NCI-H2081 treated with DMSO at 0.1 percent for 48 hours (cell line): ENCODE measurements at places on chromosomes 1 and 21.

GRCh38 chr21:30847627-30848500 lies 18.3 kb upstream of the KRTAP7-1 start:
- no peak for DNase-seq

GRCh38 chr1:183033205-183033604 lies 10.0 kb downstream of the LAMC1 start:
- no peak for DNase-seq

DNA sequence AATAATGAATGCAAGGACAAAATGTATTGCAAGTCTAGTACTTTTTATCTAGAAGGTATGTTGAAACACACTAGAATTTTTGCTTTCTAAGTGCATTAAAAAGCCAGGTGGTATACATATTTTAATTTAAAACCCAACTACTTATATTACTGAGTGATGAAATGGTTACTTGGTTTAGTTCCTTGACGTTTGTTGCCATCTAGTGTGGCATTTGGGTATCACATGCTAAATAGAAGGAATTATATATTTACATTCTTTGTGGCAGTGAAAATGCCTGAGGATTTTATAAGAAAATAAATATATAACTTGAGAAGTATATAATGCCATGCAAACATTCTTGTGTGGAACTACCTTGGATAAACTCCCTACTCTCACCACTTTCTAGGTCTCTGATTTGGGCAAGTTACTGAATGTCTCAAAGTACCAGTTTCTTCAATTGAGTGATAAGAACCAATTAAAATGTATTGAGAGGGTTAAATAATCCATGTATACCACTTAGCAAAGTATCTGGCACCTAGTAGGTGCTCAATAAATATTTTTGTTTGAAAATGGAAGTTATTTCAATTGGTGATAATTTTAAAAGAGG lies 69.6 kb downstream of the SDCCAG8 start:
- DNase-seq = no peak

DNA sequence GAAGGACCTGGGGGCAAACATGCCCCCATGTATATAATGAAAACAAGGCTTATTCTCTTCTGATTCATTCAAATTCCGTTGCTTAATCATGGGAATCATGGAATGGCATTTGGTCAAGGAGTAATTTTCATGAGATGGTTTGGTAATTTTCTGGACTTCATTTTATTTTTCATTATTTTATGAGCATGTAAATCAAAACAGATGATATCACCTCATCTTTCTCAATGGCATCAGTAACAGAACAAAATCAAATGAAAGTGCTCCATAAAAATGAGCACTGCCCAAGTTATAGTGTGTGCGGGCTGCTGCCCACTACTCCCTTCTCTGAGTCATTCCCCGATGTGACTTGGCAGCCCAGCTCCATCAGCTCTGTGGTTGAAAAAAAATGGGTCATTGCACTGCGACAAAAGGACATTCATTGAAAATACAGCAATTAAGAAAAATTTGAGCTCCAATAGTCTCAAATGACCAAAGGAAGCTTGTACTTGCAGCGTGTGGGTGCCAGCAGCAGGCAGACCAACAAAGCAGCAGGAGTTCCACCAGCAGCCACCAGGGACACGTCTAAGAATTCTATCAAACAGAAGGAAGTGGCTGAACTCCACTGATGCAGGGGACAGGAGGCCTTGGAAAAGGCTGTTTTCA lies 84.3 kb upstream of the VAV3 start:
- DNase-seq = no peak

GRCh38 chr1:32870615-32871363 lies at the start of gene FNDC5:
TSS of gene FNDC5 (minus strand) at chr1:32870912.
- DNase-seq = no peak

- no peak for DNase-seq
These were observed 42.5 kb downstream of the PGM1 start for GRCh38 chr1:63635681-63636080.

DNA sequence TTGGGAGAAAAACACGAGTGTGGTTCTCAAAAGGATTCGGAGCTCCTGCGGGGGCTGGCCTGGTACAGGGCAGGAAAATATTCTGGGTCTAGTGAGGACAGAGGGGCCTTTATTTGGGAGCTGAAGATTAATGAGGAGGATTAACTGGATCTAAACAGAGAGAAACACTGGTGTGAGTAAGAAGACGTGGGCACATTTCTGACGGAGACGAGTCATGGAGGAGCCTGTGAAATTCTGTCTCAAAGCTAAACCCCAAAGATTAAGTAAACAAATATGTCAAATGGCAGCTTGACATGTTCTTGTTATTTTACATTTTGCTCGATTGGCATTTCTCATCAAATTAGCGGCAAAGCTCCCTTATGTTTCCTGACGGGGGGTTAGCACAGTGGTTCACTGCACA lies 12.8 kb downstream of the PROK1 start:
- DNase-seq = no peak

DNA sequence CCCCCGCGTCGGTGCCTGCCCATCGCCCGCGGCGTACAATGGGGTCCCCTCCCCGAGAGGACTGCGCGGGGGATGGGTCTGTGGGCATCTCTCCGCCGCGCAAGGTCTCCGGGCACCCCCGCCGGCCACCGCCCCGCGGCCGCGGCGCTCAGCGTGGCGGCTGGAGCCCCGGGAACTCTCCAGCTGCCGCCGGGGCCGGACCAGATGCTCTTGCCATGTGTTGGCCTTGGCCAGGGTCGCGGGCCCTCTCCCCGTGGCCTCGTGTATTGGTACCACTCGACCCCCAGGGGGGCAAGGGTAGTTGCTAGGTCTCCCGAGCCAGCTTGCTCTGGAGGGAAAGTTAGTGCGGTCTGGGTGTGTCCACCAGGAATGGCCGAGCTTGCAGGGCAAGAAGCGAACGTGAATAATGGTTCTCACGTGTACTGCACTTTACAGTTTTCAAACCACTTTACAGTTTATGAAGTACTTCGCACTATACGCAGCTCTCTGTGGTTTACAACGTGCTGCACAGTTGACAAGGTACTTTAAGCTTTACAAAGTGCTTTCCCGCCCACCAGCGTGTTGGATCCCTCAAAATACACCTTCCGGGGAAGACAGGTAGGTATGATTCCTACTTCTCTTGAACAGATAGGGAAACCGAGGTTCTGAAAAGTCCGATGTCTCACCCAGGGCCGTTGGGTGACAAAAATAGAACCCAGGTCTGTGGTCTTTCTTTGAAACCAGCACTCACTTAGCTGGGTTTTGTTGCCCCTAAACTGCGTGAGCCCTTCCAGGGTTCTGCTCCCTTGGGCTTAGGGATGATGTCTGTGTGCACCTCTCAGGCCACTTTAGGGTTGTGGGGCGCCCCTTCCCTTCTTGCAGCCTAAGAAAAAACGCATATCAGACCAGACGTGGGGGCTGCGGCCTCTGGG lies 1.2 kb downstream of the EPHB2 start:
- no peak for DNase-seq

DNA sequence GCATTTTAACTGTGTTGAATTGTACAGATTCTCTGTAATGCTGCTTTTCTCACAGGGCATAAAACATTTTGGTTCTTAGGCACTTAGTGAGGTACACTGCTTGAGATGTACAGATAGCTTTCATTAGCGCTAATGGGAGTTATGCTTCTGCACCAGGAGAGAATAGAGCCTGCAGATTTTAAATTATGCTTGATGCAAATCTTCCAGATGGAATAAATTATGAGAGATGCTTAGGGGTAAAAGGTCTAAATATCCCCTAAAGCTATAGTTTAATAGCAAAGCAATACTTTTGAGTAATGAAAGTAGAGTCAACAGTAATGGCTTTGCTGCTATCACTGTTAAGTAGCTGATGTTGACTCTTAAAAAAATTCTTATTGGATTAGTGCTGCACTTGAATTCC lies 248.9 kb downstream of the S1PR1 start:
- no peak for DNase-seq

- no peak for DNase-seq
These were observed 11.8 kb upstream of the RASSF5 start for GRCh38 chr1:206495493-206496046.

DNA sequence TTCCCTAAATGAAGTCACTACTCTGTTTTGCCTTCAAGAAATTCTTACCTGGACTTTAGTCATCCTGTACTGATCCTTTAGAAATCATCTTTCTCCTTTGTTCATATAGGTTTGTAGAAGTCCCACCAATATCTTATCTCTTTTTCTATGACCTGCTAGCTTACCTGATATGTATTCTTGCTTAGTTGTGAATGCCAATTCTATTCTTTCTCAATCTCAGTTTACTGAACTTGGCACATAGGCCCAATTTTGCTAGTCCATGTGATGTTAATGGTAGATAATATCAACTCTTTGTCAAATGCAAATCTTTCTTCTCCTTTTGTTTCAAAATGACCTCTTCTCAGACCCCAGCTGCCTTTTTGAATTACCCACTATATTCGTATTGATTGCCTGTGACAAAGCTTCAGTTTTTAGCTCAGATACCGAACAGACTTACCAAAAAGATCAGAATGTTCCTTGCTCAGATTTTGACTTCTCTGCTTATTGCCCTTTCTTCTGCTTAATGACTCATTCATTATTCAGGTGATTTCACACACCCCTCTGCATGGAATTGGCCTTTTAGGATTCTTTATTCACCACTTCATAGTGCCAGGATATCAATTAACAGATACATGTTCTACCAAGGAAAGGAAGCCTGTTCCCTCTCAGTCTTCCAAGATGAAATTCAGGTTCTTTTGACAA lies 20.6 kb downstream of the IPO9 start:
- DNase-seq = no peak

DNA sequence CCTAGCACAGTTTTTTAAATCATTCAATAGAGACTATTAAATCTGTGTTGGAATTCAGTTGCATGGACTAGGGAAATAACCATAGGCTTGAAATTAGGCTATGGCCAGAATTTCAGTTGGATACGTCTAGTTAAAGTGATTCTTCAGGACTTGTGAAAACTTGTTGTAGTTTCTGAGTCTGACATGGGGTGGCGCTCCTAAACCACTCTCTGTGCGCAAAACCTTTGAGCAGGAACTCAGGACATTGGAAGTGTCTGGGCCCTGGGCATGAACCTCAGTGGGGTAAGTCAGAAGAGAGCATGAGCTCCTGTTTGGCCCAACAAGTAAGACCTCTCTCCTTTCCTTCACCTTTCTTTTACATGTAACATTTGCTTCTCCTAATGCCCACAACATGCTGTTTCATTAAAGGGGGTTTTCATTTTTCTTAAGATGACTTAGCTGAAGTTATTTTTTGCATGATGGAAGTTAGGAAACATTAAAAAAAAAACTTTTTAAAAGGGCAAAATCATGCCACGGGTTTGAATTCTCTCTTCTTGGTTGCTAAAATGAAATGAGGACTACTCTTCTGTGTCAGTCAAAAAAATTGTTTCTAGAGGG lies 17.1 kb upstream of the CCDC190 start:
- peak; percentile 64 for DNase-seq

GRCh38 chr1:9589144-9589718 lies 520 bp downstream of the TMEM201 start:
- DNase-seq = no peak

GRCh38 chr1:109497449-109498160 lies 3.7 kb downstream of the CYB561D1 start:
- DNase-seq = no peak

GRCh38 chr21:41011098-41011731 lies 156.7 kb upstream of the BACE2 start:
- DNase-seq = no peak

DNA sequence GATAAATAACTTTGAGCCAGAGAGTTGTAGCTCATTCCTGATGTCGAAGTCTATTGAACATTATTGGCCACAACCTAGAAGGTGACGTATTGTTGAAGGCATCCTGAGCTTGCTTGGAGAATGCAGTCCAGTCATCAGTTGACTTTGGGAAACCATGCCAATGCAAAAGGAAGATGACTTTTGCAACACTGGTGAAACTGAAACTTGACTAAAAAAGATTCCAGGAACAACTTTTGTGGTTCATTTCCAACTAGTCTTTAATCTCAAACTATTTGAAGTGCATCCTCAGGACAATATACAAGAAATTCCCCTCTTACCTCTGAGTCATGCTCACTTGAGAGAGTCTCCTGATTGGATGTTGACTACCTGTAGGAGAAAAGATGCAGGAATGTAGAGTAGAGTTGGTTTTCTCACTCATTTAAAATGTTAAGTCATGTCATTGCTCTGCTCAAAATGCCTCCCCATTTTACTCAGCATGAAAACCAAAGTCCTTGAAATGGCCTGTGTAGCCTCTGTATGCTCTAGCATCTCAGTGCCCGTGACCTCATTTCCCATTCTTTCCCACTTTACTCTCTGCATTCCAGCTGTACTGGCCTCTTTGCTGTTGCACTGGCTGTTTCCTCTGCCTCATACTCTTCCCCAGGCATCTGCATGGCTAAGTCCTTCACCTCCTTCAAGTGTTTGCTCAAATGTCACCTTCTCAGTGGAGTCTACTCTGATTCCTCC lies 24.4 kb upstream of the LEPR start:
- DNase-seq = no peak

- no peak for DNase-seq
These were observed 287.4 kb upstream of the LYPLAL1 start for GRCh38 chr1:218886101-218886871.

GRCh38 chr21:41269535-41269934 lies 47.1 kb upstream of the FAM3B start:
- DNase-seq = no peak

DNA sequence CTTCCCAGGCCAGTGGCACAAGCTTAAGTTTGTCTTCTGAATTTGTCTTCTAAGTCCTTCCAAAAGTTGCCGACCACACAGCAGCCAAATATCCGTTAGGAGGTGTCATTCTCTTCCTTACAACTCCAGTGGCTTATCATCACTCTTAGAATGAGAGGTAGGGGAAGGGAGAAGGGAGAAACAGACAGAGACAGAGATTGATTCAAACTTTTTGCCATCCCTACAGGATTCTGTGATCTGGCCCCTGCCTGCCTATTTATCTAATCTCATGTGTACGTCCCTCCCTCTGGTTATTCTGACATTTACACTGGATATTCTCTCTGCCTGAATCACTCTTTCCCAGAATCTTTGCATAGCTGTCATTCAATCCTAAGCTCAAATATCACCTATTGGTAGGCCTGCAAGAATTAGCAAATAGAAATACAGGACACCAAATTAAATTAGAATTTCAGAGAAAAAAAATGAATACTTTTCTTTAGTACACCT lies 488 bp upstream of the GNL2 start:
- no peak for DNase-seq

DNA sequence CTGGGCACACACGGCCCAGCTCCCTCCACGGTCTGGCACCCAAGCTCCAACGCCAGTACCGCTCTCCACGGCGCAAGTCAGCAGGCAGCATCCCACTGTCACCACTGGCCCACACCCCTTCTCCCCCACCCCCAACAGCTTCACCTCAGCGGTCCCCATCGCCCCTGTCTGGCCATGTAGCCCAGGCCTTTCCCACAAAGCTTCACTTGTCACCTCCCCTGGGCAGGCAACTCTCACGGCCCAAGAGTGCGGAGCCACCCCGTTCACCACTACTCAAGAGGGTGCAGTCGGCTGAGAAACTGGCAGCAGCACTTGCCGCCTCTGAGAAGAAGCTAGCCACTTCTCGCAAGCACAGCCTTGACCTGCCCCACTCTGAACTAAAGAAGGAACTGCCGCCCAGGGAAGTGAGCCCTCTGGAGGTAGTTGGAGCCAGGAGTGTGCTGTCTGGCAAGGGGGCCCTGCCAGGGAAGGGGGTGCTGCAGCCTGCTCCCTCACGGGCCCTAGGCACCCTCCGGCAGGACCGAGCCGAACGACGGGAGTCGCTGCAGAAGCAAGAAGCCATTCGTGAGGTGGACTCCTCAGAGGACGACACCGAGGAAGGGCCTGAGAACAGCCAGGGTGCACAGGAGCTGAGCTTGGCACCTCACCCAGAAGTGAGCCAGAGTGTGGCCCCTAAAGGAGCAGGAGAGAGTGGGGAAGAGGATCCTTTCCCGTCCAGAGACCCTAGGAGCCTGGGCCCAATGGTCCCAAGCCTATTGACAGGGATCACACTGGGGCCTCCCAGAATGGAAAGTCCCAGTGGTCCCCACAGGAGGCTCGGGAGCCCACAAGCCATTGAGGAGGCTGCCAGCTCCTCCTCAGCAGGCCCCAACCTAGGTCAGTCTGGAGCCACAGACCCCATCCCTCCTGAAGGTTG lies 97.6 kb downstream of the PIK3R3 start:
- DNase-seq = no peak
